ACHN (cell line): ENCODE measurements at places on chromosomes 3 and 15.

- peak; percentile 14 for DNase-seq
These were observed 1.1 kb downstream of the BAHD1 start for GRCh38 chr15:40441565-40442531.

- no peak for DNase-seq
These were observed 102.6 kb downstream of the SNRK start for GRCh38 chr3:43388915-43389314.

DNA sequence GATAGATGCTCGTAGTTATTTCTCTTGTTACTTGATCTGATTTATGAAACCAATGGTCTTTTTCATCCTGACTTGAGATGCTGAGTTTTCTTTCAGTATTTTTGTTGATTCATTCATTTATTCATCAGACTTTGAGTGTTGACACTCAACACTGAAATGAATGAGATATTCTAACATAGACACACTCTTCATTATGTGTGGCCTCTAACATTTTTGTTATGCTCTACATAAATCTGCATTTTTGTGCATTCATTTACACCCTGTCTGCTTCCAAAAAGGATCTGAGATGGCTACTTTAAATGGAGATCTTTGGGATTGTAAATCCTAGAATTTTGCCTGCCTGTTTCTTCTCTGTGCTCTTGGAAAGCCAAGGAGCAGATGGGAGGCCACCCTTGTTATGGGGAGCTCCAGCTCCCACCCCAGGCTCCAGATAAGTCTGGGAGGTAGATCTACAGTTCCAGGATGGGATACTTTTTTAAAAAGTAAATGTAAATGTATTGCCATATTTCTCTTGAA is 287.2 kb upstream of the LRRFIP2 start:
- no peak for DNase-seq

DNA sequence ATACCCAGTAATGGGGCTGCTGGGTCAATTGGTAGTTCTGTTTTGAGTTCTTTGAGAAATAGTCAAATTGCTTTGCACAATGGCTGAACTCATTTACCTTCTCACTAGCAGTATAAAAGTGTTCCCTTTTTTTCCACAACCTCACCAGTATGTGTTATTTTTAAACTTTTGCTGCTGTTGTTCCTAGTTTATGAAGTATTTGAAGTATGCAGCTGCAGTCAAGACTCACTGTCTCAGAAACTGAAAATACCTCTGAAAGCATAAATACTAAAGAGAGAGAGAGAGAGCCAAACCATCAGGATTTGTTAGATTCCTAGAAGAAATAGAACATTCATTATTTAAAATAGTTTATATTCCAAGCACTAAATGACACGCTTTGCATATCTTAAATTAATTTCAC is 764.2 kb downstream of the NTRK3 start:
- DNase-seq: no peak

GRCh38 chr3:26104851-26105251 is 315.0 kb downstream of the OXSM start:
- no peak for DNase-seq

DNA sequence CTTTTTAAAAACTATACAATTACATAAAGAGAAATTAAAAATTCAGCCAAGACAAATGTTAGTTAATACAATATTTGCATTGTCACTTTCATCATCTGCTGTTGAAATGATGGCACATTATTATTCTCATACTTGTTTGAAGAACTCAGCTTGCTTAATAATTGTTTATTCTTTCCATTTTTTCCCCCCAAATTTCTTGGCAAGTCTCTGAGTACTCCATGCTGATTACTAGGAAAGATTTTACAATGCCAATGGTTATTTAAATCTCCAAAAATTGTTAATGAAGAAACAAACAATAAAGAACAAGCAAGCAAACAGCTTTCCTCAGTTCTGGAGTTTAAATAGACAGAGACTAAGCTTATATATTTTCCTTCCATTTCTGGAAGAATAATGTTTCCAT is 15.1 kb upstream of the STXBP5L start:
- DNase-seq: no peak

DNA sequence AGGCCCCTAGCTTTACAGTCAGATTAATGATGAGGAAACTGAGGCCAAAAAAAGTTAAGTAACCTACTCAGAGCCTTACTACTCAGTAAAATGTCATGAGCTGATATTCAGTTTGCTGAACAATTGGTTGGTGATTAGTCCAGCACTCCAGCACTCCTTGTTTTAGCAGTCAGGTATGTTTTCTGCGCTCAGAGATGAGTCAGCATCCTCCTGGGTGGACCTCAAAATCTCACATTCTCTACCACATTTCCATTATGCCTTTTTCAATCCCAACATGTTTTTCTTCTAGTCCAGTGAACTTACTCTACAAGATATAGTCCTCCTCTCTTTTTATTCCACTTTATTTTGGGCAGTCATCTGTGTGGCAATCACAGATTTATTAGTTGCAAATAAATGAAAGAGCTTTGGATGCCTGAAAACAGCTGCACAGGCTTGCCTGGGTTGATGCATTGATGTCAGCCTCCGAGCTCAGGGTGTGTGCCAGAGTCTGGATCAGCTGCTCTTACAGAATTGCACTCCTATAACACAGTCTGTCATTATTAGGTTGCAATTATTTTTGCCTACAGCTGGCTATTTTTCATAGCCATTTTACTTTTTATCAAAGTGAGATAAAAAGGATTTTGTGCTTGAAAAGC is 133.2 kb downstream of the ARPP21 start:
- DNase-seq: no peak

- DNase-seq: peak; percentile 73
These were observed 5.0 kb downstream of the GATA2 start for GRCh38 chr3:128487813-128488635.

- DNase-seq: no peak
These were observed 55.5 kb downstream of the PLS1 start for GRCh38 chr3:142651711-142652110.

- DNase-seq: no peak
These were observed 33.4 kb upstream of the CILP start for GRCh38 chr15:65244638-65245037.

GRCh38 chr3:34387826-34388564 is 589.6 kb downstream of the PDCD6IP start:
- no peak for DNase-seq

GRCh38 chr15:98754657-98755022 is 106.3 kb downstream of the IGF1R start:
- DNase-seq: no peak
